ENCODE measurements at places on chromosomes 1 and 21. TPM values are rescaled to one million over a fixed set of nuclear protein-coding genes. Genes with fewer than 3 reads are reported as not detected.

Gene LCE1A
- not detected for total RNA-seq

Gene ENO1
- 129 TPM for total RNA-seq

DNA sequence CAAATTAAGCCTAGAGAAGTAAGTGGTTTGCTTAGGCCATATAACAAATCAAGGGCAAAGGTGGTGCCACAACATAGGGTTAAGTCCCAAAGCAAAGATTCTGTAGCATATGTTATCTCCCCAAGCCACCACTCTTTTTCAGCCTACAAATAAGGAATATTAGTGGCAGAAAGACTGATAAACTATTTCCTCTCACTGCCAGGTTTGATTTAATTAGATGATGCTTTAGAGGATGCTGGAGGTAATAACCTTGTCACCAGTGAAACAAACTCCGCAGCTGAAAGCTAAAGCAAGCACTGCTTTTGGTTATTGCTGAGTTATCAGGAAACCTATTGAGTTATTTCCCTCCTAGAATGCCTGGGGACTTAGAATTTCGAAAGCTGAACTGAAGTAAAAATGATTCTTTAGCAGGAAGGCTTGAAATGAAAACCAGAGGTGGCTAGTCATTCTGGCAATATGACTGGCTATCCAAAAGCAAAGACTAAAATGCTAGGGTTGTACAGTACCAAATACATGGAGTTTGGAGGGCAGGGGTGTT, 145.2 kb downstream of the SYT2 start:
- DNase-seq: no peak
- no peaks in the 10 kb centered on the region for H3K27me3 ChIP-seq
- no peak overlapping the region for H3K27ac ChIP-seq
- no peaks in the 10 kb centered on the region for H3K4me1 ChIP-seq
- peaks cover 13% of the 10 kb centered on the region for H3K36me3 ChIP-seq

Gene TNFRSF18
- total RNA-seq: 17.8 TPM

Gene UTS2
- total RNA-seq: not detected

Gene TNFAIP8L2
- 0.70 TPM for total RNA-seq

- DNase-seq: no peak
- H3K4me1 ChIP-seq: peaks cover 3% of the 10 kb centered on the region
- no peaks in the 10 kb centered on the region for H3K27me3 ChIP-seq
- no peak overlapping the region for H3K4me3 ChIP-seq
- H3K36me3 ChIP-seq: peaks cover 7% of the 10 kb centered on the region
These were observed 24.6 kb downstream of the GALNT2 start for GRCh38 chr1:230091473-230092231.

Gene PRELP
- total RNA-seq: not detected

Gene DNM3
- 1.6 TPM for total RNA-seq
